ENCODE measurements at places on chromosomes 12 and 14.

DNA sequence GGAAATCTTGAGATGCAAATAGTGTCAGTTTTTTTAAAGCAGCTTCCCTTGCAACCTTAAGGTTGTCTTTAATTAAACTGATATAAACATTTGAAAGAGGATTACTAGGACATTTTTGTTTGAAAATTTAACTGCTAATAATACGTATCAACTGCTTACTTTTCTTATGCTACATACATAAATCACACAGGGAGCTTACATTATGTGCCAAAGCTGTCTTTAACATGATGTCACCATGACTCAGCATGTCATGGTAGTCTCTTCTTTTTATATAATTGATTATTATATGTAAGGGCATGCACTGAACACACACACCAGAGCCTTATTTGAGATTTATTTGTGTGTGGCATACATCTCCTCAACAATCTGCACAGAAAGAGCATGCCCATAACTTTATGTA, 63.0 kb upstream of the PTHLH start:
- peak; percentile 64 for DNase-seq

GRCh38 chr14:104224506-104225277, 86.3 kb downstream of the KIF26A start:
- no peak for DNase-seq

DNA sequence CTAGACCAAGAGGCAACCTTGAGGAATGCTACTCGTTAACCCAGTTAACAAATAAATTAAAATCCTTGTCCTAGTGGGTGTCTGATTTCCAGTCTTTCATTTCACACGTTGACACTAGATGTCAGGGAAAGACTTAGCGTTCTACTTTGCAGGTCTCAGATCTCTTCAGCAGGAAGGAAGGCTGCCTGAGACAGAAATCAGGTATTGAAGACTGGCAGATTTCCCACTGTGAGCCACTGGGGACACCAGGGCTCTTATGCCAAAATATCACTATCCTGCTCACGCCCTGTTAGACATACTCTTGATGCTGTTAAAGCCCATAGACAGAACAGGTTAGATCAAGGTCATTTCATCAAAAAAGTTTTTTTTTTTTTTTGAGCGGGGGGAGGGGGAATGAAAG, 33.0 kb downstream of the EMP1 start:
- DNase-seq, result no peak

DNA sequence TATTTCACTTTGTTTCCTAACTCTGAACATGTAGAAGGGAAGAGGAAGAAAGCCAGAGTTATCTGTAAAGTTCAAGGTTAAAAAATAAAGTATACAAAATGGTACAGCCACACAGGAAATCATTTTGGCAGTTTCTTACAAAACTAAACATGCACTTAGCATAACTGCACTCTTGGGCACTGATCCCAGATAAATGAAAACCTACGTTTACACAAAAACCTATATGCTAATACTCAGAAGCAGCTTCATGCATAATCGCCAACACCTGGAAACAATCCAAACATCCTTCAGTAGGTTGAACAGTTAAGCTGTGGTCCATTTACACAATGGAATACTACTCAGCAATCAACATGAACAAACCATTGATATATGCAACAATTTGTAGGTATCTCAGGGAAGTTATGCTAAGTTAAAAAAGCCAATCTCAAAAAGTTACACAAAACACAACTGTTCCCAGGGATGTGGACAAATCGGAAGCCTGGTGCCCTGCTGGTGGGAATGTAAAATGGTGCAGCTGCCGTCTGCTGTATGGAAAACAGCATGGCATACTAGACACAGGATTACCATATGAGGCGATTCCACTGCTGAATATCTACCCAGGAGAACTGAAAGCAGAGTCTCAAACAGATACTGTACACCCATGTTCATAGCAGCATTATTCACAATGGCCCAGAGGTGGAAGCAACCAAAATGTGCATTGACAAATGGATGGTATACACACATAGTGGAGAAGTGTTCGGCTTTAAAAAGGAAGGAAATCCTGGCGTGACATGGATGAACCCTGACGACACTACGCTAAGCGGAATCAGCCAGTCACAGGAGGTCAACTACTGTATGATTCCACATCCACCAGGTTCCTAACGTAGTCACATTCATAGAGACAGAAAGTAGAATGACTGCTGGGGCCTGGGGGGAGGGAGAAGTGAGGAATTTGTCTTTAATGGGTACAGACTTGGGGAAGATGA, 37.7 kb downstream of the NRDE2 start:
- no peak for DNase-seq

GRCh38 chr14:38971258-38971921, 131.6 kb downstream of the SEC23A start:
- DNase-seq, result no peak

GRCh38 chr14:65531148-65531547, 118.6 kb downstream of the FUT8 start:
- no peak for DNase-seq

- DNase-seq, result peak; percentile 48
These were observed at the start of gene CCDC198 for GRCh38 chr14:57493467-57494181. Gene CCDC198 (minus strand): TSS chr14:57493857. CDS start chr14:57493715, 142 bp downstream.

GRCh38 chr14:94769391-94770250, at the start of gene GSC:
Gene GSC (minus strand): TSS chr14:94770113. CDS start chr14:94770015, 98 bp downstream.
- DNase-seq, result peak; percentile 36

DNA sequence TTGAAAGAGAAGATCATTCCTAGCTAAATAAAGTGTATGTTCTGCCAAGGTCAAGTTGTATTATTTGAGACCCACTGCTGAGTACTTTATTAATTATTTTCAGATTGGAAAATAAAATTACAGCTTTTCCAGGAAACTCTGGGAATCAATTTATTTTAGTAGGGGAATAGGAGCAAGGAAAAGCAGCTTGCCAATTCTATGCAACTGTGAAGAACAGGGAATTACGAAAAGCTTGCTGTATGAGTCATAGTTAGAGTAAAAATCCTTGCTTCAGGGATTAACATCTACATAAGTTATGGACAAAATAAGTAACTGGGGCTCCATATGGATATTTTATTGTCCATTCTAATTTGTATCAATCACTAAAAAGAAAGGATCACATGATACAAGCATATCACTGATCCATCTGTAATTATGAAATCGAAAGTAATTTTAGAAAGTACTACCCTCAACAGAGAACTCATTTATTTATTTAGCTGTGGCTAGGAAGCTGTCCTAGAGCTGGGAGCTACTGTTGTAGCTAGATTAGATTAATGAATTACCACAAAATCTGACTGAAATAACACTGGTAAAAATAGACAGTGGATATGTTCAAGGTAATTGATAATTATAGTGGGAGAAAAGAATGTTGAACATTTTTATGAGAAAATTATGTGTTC, 303.5 kb upstream of the NPAS3 start:
- DNase-seq, result peak; percentile 55

DNA sequence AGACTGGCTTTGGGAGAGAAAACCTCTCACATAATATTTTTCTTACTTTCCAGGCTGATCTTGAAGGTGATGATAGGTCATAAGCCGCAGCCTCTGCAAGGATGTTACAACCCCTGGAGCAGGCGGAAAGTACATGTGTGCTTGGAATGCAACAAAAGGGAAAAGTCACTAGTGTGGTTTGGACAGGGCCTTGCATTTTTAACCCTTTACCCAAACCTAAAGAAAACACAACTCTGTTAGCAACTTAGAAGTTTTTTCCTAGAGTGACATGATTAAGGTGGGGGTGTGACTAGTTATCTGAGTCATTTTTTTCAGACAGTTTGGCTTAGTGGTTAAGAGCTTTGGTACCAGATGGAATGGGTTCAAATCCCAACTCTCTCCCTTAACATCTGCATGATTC, 97.0 kb downstream of the TMEM30B start:
- peak; percentile 94 for DNase-seq

DNA sequence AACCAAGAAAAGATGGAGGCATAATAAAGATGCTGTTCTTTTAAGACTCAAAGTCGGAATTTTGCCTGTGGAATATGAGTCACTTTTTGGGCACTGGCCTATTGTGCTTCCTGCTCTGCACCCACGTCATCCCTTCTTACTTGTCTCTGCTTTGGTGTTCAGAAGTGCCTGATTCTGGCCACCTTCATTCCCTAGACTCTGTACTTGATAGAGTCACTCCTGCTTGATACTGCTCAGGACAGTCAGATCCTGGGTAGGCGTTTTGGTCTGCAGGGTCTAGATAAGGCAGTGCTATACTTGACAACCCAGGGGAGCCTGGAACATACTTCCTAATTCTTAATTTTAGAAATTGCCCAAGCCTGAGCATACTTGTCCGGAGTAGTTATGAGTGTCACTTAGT, 1.9 kb downstream of the LRRK2 start:
- DNase-seq, result peak; percentile 33

GRCh38 chr14:61671082-61671481, 24.2 kb upstream of the HIF1A start:
- no peak for DNase-seq

GRCh38 chr12:9829982-9830381, 2.7 kb downstream of the KLRF1 start:
- DNase-seq, result peak; percentile 43

- peak; percentile 55 for DNase-seq
These were observed 58.6 kb downstream of the TBX3 start for GRCh38 chr12:114625294-114625851.

DNA sequence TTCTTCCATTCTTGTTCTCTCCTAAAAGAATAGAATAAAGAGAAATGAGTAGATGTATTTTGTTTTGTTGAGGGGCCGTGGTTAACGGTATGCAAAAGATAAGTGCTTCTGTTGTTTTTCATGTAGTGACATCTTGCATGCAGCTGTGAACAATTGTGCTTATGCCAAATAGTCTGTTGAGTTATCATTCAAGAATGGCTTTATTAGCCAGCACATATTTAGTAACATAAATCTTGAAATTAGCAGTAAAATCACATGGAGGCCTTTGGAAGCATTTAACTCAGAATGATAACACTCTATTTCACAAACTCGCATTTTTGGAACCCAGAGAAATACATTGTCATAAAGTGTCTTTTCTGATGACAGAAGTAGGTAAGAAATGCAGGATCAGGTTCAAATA, 1772.0 kb upstream of the FLRT2 start:
- DNase-seq, result no peak

- peak; percentile 48 for DNase-seq
These were observed 38.0 kb downstream of the PTGER2 start for GRCh38 chr14:52352061-52352491.

Measured in M059J (cell line).